NCI-H510A treated with DMSO at 0.1 percent for 48 hours (cell line): ENCODE measurements at places on chromosomes 16 and 17.

DNA sequence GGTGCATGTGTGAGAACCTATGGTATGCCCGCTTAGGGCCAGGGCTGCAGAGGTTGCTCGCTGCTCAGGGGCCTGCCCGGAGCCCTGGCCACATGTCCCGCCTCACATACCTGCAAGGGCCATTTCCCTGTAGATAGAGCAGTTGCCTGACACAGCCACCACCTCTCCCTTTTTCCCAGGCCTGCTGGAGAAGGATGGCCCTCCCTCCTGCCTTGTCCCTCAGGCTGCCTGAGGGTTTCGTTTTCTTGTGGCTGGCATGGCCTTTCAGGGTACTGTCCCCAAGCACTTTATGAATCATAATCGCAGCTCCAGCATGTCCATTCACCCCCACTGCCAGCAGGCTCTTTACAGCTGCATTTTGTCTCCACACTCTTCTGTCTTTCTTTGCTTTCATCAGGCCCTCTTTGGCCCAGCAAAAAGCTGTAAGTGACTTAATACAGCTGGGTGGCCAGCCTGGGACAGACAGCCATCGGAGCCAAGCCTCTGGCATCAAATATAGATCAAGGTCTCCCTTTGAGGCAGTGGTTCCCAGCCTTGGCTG is 65.7 kb downstream of the MPRIP start:
- DNase-seq = no peak

GRCh38 chr16:9957002-9957401 is 225.2 kb downstream of the GRIN2A start:
- no peak for DNase-seq

DNA sequence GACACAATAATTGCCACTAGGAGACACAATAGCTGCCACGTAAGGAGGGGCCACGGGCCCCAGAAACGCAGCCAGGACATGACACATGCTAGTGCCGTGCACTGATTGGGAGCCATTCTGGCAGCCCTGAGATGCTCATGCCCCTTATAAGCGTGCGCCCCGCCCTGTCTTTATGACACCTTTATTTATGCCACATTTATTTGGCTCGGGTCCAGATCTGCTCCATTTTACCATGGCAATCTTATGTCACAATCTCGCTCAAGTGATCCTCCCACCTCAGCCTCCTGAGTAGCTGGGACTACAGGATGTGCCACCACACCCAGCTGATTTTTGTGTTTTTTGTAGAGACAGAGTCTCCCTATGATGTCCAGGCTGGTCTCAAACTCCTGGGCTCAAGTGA is 43.8 kb upstream of the NF1 start:
- no peak for DNase-seq

DNA sequence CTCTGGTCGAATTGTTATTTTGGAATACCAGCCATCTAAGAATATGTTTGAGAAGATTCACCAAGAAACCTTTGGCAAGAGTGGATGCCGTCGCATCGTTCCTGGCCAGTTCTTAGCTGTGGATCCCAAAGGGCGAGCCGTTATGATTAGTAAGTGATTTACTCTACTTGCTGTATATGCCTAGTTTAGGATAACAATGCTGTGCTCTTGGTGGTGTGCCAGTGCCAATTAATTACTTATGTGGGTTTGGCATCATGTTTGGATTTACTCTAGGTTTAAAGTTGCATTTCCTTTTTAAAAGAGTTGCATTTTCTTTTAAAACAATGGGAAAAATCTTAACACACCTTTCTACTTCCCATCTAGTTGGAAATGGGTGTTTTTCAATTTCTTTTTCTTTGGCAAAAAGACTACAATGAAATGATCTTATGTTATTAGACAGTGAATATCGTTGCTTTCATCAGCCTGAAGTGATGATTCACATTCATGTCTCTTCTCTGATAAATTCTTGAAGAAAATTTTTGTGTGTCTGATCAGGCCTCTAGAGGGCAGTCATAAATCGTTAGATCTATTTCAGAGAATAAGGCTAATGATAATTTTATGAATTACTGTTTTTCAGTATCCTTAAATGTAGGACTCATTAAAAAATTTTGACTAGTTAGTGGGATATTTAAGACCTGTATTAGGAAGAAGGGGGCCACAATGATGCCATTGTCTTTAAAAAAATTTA is 5.6 kb downstream of the SF3B3 start:
- DNase-seq = no peak

DNA sequence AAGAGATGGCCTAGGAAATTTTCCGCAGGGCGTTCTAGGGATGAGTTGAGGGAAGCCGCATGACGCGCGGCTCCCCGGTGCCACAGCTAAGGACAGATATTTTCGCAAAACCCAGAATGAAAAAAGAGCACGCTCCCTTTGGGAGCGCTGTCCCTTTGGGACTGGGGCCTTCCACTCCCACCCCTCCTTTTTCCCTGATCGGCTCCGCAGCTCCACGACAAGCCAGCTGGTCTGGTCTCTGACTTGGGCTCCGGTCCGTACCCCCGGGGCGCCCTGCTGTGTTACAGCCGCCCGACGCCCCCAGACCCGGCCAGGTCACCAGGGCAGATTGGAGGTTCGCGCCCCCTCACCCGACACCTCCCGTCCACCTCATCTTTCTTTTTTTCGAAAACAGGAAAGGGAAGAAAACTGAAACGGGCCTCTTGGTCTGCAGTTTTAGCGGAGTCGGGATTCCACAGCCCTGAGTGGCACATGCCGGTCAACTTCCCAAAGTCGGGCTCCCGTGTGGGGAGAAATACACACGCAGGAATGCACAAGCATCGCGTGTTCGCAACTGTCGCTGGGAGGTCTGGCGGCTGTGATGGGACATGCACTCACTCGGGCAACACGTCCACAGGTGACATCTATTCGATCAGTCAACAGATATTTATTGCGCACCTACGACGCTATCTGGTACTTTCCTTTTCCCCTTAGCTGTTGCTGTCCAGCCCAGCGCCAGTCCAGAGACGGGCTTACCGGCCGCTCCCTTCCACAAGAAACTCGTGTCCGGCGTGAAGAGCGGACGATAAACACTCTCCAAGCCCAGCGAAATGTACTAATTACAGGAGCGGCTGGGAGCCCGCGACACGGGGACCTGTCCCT is 3.9 kb upstream of the SOX9 start:
- no peak for DNase-seq

DNA sequence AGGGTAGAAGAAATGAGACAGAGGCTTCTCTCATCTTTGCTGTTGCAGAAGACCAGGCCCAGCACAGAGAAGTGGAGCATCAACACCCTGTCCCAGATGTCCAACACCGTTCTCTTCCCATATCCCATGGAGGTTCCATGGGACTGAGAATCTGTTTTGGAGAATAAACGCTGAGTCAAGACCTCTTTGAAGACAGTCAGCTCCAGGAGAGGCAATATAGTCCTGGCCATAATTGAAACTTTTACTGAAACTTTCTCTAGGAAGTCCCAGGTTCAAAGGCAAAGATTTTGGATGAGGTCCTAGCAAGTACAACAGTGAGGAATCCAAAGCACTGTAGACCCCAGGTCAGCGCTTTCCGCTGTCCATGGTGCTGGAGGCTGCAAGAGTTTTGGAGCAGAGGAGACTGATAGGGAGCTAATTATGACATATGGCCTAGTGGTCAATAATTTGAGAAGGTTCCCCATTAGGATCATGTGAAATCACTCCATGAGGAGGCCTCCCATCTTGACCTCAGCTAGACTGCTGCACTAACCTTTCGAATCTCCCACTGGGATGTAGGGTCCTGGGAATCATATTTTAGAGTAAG is 36.0 kb downstream of the OSBPL7 start:
- DNase-seq = no peak

- DNase-seq = no peak
Observed at GRCh38 chr16:16042076-16042475, 92.7 kb downstream of the ABCC1 start.

- DNase-seq = no peak
Observed at GRCh38 chr17:19883537-19884215, 15.9 kb upstream of the ULK2 start.

DNA sequence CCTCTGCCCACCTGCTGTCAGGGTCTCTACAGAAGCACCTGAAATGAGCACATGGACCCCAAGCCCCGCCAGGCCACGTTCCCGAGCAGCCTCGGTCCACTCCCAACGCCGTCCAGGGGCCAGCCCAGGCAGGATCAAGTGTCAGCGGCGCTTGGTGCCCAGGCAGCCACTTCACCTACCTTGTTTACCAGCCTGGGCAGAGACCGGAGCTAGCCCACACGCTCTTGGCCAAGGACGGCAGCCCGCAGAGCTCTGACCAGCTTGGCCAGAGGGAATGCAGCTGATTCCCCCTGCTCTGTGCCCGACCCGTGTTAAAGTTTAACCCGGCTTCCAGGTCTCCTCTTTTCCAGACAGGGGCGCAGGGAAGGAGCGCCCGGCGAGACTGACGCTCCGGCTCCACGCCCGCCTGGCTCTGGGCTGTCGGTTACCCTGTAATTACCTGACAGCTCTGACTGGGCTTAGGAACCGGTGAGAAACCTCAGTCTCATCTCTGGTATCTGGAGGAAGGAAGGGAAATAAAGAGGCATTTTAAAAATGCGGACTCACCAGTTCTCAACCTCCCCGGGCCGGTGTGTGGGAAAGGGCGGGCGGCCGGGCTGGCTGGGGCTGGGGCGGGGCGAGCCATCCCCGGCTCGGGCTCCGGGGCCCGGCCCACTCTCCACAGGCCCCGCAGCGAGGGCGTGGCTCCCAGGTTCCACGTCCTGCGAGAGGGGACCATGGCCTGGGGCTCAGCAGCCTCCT is 4.6 kb downstream of the KIFC3 start:
- DNase-seq = peak; percentile 72

- DNase-seq = no peak
Observed at GRCh38 chr17:15457723-15458094, 9.7 kb downstream of the CDRT4 start.

DNA sequence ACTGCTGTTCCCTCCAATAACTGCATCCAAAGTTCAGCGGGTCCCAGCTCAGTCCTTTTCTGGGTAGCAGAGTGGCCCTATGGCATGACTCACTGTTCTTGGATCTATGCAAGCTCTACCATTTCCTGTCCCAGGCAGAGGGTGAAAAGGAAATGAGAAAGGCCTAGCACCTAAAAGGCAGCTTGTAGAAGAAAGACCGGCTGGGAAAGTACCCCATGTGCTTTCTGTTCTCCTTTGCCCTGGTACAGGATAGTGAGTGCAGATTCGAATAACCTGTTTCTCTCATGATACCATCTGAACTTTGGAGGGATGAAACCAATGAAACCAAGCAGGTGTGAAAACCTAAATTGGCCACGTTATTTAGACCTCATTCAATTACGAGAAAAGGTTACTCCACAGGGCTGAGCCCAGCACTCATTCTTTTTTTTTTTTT is 12.7 kb upstream of the HASPIN start:
- no peak for DNase-seq

DNA sequence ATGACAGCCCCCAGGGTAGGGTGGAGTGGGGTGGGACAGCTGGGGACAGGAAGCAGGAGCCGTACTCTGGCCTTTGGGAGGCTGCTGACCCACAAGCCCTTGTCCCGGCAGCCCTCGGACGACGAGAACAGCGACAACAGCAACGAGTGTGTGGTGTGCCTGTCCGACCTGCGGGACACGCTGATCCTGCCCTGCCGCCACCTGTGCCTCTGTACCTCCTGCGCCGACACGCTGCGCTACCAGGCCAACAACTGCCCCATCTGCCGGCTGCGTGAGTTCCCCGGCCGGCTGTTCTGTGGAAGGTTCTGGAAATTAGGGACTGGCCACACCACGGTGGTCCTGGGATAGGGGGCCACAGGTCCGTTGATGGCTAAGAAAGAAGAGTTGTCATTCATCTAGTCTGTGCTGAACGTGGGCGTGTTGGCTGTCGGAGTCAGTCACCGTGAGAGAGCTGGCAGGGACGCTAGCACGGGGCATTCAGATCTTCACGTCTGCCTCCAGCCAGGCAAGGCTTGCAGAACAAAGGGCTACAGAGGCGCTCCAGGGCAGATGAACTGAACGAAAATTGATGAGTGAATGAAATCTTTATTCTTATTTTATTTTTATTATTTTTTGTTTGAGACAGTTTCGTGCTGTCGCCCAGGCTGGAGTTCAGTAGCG is 19.8 kb upstream of the NUDT16L1 start:
- no peak for DNase-seq

- no peak for DNase-seq
Observed at GRCh38 chr17:73208139-73208827, 15.4 kb downstream of the COG1 start.

DNA sequence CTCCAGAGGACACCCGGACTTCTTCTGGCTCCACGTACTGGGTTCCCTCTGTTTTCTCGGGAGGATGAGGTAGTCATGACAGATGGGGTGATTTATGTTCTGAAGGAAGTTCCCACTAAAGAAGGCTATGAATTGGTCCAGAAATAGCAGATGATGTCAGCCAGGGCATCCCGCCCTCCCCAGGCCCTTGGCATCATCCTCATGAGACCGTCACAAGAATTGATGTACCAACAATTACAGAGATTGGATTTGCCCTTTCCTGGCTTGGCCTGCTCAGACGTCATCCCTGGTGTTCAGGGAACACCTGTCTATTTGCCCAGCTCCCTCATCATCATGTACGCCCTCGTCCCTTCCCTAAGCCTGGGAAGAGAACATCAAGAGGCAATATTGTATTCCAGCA is 102.8 kb upstream of the CCL1 start:
- DNase-seq = no peak

- no peak for DNase-seq
Observed at GRCh38 chr16:86898386-86898785, 320.0 kb downstream of the FOXL1 start.

GRCh38 chr17:66963909-66964771 is at the start of gene CACNG4:
Gene CACNG4, plus strand, starts transcription at chr17:66964707. Its CDS starts 205 bp downstream, at chr17:66964912.
- DNase-seq = no peak

DNA sequence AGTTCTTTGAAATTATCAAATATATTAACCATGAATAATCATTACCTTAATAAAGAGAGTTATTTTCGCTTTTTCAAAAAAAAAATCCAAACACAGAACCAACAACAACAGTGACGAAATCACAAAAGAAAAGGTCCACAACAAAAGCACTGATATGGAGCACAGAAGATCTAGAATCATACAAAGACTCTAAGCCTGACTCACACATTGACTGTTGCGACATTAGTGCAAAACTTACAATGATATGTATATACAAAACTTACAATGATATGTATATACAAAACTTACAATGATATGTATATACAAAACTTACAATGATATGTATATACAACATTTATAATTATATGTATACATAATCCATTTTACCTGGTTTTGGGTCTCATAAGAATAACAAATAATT is 117.7 kb downstream of the USP22 start:
- DNase-seq = no peak

- DNase-seq = no peak
Observed at GRCh38 chr17:44257815-44258760, 9.8 kb downstream of the SLC4A1 start.

- peak; percentile 66 for DNase-seq
Observed at GRCh38 chr17:69820876-69821473, 254.1 kb upstream of the KCNJ16 start.

GRCh38 chr16:46687486-46687885 is 1.5 kb downstream of the VPS35 start:
- no peak for DNase-seq

DNA sequence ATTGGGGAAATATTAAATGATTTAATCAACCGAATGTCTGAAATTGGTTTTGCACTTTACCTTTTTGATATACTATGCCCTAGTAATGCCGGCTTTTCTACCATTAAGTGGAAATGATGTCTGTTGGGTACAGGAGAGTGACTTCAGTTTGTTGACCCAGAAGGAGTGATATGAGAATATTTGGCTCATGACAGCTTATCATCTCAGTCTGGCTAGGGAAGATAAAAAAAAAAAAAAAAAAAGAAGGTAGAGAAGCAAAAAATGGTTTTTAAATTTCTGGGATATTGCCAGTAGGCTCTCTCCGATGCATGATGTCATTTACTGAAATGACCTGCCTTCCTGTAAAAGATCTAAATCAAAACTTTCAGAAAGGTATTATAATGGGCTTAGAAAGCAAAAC is 69.0 kb downstream of the CNTNAP4 start:
- DNase-seq = no peak
